Panc1 (cell line): ENCODE measurements at places on chromosomes 1 and 21. TPM values are rescaled to one million over a fixed set of nuclear protein-coding genes. Genes with fewer than 3 reads are reported as not detected.

DNA sequence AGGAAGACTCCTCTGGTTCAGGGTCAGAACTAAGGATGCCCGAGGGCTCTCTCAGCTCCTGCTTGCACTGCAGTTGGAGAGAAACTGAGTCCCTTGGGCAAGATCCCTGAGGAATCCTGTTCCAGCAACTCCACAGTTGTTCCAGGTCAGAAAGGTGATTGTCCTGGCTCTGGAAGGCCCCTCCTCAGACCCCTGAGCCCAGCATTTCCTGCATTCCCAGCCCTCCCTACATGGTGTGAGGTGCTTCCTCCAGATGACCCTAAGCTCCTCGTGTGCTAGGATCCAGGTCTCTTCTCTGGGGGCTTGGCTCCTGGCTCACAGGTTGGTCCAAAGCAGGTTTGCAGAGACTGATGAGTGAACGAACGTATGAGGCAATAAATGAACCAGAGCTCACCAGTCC lies 11.5 kb downstream of the LDLRAD1 start:
- no peak overlapping the region for H3K27ac ChIP-seq
- no peaks in the 10 kb centered on the region for H3K27me3 ChIP-seq
- no peak for DNase-seq
- no peak overlapping the region for H3K4me3 ChIP-seq
- no peaks in the 10 kb centered on the region for H3K36me3 ChIP-seq

DNA sequence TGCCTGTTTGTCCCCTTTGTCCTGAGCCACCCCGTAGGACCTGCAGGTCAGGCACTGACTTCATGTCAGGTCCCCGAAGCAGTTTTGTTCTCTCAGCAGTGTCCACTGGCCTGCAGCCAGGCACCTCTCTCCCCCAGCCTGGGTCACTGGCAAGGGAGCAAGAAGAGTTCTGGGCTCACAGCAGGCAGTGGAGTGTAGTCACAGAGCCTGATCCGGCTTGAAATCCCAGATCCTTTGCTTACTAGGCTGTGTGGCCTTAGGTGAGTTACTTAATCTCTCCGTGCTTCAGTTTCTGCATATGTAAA lies 34.2 kb downstream of the L1TD1 start:
- H3K4me1 ChIP-seq = no peaks in the 10 kb centered on the region
- H3K27ac ChIP-seq = no peak overlapping the region
- no peaks in the 10 kb centered on the region for H3K36me3 ChIP-seq

UTS2 gene
- total RNA-seq = not detected

SYCP1 gene
- total RNA-seq = not detected

GRCh38 chr1:228009116-228009827 lies 2.5 kb downstream of the WNT3A start:
- H3K27ac ChIP-seq = no peak overlapping the region
- no peaks in the 10 kb centered on the region; the same call in 1 of the 2 replicates for H3K36me3 ChIP-seq
- no peaks in the 10 kb centered on the region; the same call in 1 of the 2 replicates for H3K4me1 ChIP-seq
- peaks cover 15% of the 10 kb centered on the region; the same call in 1 of the 2 replicates for H3K27me3 ChIP-seq

DNA sequence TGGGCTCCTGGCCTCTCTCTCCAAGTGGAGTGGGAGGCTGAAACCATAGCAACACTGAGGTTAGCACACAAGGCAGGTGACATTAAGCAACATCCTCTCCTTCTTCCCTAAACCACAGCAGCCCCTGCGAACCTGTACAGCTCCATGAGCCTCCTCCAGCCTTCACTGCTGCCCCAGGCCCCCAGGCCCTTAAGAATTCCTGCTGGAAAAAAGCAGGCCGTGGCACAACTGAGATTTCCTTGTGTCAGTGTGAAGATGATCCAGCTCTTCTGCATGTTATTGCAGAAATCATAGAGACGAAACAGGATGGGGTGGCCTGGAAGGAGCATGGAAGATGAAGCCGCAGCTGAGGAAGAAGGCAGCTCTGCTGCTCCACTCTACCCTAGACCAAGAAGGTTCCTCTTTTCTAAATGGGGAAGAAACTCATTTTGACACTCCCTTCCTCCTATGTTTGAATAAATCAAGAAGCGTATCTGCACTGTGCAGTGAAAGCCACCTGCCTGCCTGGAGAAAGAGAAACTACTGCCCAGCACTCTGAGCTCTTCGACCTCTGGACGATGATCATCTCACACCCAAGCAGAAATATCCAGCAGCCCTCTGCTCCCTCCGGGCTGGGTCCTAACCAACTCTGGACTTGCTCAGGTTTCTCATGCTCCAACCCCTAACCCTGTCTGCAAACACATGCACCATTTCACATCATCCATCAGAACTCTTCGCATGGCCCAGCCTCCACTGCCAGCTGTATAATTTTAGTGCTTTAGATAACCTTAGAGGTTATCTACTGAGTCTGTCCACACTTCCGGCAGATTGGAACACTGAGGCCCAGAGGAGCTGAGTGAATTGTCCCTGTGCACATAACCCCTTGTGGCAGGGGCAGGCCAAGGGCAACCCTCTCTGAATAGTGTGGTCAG lies 20.7 kb downstream of the SH3BP5L start:
- no peak overlapping the region for H3K4me3 ChIP-seq
- peaks cover under 1% of the 10 kb centered on the region; the same call in 1 of the 2 replicates for H3K27me3 ChIP-seq
- H3K27ac ChIP-seq = no peak overlapping the region
- no peaks in the 10 kb centered on the region for H3K4me1 ChIP-seq

DNA sequence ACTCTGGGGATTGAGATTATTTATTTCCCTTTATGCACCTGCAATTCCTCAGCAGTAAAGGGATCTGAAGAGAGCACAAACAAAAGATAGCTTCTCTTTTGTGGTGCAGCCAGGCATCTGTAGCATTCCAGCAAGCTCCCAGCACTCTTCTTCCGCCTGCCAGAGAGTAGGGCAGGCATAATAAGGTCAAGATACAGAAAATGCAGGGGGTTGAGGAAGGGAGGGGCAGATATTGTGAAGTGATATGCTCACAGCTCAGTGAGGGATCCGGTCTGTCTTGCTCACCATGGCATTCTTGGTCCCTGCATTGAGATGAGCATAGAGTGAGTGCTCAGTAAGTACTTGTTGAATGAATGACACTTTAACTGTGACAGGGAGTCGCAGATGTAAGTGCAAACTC lies 23.9 kb downstream of the FASLG start:
- H3K27ac ChIP-seq = no peak overlapping the region
- no peak for DNase-seq
- H3K4me1 ChIP-seq = no peaks in the 10 kb centered on the region
- H3K27me3 ChIP-seq = no peaks in the 10 kb centered on the region
- no peaks in the 10 kb centered on the region for H3K36me3 ChIP-seq
- no peak overlapping the region for H3K4me3 ChIP-seq

- H3K4me1 ChIP-seq = 0 out of 2 replicates have a peak, but pooled peaks cover 2% of the 10 kb centered on the region
- no peaks in the 10 kb centered on the region for H3K36me3 ChIP-seq
- no peaks in the 10 kb centered on the region for H3K27me3 ChIP-seq
- DNase-seq = no peak
- no peak overlapping the region for H3K4me3 ChIP-seq
- no peak overlapping the region for H3K27ac ChIP-seq
Observed at GRCh38 chr1:28282426-28283407, 23.4 kb downstream of the SESN2 start.

DNA sequence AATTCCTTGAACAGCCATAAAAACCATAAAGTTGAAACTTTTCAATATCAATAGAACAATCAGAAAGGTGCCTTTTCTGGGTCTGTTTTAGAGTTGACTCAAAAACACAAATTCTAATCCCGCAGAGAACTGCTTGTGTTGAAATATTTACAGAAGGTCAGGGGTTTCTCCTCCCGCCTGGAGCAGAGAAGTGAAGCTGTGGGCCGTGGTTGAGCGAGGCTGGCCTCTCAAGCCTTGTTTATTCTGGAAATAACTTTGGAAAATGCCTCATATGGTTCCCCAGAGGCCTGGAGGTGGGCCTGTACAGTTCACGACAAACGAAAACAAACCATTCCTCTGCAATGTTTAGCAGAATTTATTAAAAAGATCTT lies 90.8 kb upstream of the ERRFI1 start:
- H3K4me3 ChIP-seq = no peak overlapping the region
- H3K4me1 ChIP-seq = peaks cover 49% of the 10 kb centered on the region
- H3K27ac ChIP-seq = peak overlapping the region; percentile 100
- DNase-seq = no peak

DNA sequence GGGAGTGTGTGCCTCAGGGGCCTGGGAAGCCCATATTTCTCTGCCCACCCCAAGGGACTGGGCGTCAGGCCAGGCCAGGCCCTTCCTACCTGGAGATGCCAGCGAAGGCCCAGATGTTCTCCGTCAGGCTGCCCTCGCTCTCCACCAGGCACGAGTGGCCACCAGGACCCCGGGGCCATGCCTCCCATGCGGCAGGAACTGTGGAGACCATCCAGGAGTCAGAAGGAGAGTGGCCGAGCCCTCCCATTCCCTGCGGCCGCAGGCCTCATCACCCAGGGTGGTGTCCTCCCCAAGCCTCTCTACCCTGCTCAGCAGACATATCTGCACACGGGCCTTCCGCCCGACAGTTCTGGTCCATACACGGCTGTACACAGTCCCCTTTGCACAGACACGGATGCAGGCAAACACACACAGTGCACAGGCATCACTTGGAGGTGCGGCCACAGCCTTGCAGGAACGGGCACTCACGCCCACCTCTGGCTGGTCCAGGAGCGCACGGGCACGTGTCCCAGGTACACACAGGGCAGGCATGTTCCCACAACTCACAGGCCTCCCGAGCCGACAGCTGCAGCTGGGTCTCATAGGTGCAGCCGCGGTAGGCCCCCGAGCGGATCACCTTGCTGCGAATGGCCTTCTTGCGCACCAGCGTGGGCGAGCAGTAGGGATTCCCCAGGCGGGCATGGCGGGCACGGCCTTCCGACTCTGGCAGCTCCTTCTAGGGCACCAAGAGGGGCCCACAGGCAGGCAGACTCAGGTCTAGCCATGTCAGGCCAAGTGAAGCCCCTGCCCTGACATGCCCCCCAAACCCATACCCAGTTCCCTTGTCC lies 5.9 kb upstream of the KIF17 start:
- H3K27me3 ChIP-seq = no peaks in the 10 kb centered on the region
- H3K4me1 ChIP-seq = no peaks in the 10 kb centered on the region; the same call in 1 of the 2 replicates
- no peaks in the 10 kb centered on the region for H3K36me3 ChIP-seq
- no peak for DNase-seq
- no peak overlapping the region for H3K4me3 ChIP-seq

PGBD5 gene
- total RNA-seq = 0.05 TPM

GRCh38 chr1:172851856-172852255 lies 193.0 kb downstream of the FASLG start:
- no peaks in the 10 kb centered on the region for H3K36me3 ChIP-seq
- no peak for DNase-seq
- H3K27me3 ChIP-seq = no peaks in the 10 kb centered on the region
- H3K4me3 ChIP-seq = no peak overlapping the region
- no peaks in the 10 kb centered on the region for H3K4me1 ChIP-seq

- DNase-seq = no peak
- peaks cover 23% of the 10 kb centered on the region for H3K36me3 ChIP-seq
- no peaks in the 10 kb centered on the region for H3K4me1 ChIP-seq
- H3K27ac ChIP-seq = no peak overlapping the region
- H3K4me3 ChIP-seq = no peak overlapping the region
Observed at GRCh38 chr1:77938651-77939050, 40.2 kb downstream of the FUBP1 start.

KCNAB2 gene
- 27.6 TPM for total RNA-seq

GRCh38 chr1:154975409-154976059 lies 1.1 kb downstream of the CKS1B start:
- no peaks in the 10 kb centered on the region for H3K27me3 ChIP-seq
- no peak for DNase-seq
- H3K4me1 ChIP-seq = peaks cover 44% of the 10 kb centered on the region
- peak overlapping the region; percentile 88 for H3K4me3 ChIP-seq

LAPTM5 gene
- 1.9 TPM for total RNA-seq

- no peak for DNase-seq
- no peaks in the 10 kb centered on the region for H3K4me1 ChIP-seq
- H3K36me3 ChIP-seq = no peaks in the 10 kb centered on the region; the same call in 1 of the 2 replicates
- no peak overlapping the region for H3K27ac ChIP-seq
- H3K27me3 ChIP-seq = no peaks in the 10 kb centered on the region
Observed at GRCh38 chr1:186094172-186094571, 280.9 kb downstream of the TPR start.

B3GALT2 gene
- total RNA-seq = 0.08 TPM

DNA sequence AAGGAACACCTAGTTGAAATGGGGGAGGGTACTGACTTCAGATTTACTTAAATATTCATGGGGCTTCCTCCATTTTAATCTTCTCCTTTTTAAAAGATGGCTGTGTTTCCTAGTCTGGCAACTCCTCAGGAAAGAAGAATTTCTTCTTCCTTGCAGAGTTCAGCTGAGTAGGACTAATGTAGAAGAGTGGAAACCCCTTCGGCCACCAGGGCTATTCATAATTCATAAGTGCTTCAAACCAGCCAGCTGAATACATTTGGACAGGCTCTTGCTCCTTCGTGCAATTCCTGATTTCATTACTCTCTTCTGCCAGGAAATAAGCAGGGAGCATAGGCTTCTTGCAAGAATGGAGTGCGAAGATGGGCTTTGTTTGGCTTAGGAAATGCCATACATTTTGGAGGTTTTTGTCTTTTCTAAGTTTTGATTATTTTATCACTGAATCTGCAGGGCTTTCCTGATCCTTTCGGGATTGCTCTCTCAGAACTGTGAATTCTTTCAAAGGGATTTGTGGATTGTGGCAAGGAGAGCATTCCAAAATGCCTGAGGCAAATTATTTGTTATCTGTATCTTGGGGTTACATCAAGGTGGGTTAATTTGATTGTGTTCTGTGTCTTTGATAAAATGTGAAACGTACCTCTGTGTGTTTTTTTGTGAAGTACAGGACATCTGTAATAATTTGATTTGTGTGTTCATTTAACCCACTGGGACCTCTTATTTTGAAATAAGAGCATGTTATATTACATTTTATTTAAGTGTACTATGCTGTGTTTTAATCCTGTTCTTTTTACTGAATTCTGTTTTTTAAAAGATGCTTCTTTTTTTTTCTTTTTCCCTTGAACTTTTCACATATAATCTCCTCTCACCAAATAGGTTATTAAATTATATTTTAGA lies 179.4 kb upstream of the SGIP1 start:
- no peaks in the 10 kb centered on the region for H3K36me3 ChIP-seq
- no peak overlapping the region for H3K4me3 ChIP-seq
- H3K27me3 ChIP-seq = no peaks in the 10 kb centered on the region; the same call in 1 of the 2 replicates
- H3K27ac ChIP-seq = no peak overlapping the region
- no peaks in the 10 kb centered on the region for H3K4me1 ChIP-seq
- DNase-seq = no peak

DNA sequence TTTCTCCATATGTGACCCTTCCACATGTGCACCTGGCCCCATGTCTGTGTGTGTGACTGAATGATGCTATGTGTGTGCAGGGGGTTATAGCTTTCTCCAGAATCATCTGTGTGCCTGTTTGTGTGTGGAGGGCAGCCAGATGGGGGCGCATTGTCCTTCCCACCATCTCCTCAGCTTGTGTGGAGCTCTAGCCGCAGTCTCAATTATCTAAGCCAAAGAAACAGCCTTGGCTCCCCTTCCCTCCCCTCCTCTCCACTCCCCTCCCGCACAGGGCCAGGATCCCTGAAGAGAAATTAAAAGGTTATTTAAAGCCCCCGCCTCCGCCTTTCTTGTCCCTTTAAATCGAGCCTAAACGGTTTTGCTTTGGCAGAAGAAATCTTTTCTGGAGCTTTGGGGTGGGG lies 1.8 kb upstream of the DMBX1 start:
- H3K27ac ChIP-seq = no peak overlapping the region
- no peaks in the 10 kb centered on the region; the same call in 1 of the 2 replicates for H3K27me3 ChIP-seq
- H3K4me3 ChIP-seq = no peak overlapping the region
- H3K4me1 ChIP-seq = peaks cover 5% of the 10 kb centered on the region; the same call in 1 of the 2 replicates
- no peak for DNase-seq
- no peaks in the 10 kb centered on the region for H3K36me3 ChIP-seq

PRRX1 gene
- total RNA-seq = 0.69 TPM
